Right atrium auricular region (tissue), 2 donors: ENCODE measurements at places on chromosomes 2 and 18.

GRCh38 chr2:142876423-142876822 is 1.0 kb upstream of the KYNU start:
- H3K27ac ChIP-seq: no peak overlapping the region
- no peaks in the 10 kb centered on the region for H3K36me3 ChIP-seq
- no peaks in the 10 kb centered on the region for H3K4me1 ChIP-seq
- no peaks in the 10 kb centered on the region for H3K27me3 ChIP-seq
- DNase-seq: no peak

- no peaks in the 10 kb centered on the region for H3K27me3 ChIP-seq
- no peak overlapping the region for H3K27ac ChIP-seq
- peaks cover 63% of the 10 kb centered on the region for H3K4me1 ChIP-seq
- no peak overlapping the region for H3K4me3 ChIP-seq
- H3K36me3 ChIP-seq: no peaks in the 10 kb centered on the region
Measured at GRCh38 chr2:221518935-221519625, 53.0 kb downstream of the EPHA4 start.

- no peaks in the 10 kb centered on the region for H3K36me3 ChIP-seq
- no peak overlapping the region for H3K4me3 ChIP-seq
- no peaks in the 10 kb centered on the region for H3K27me3 ChIP-seq
- no peak for DNase-seq
Measured at GRCh38 chr2:161245261-161245553, 63.0 kb upstream of the PSMD14 start.

GRCh38 chr2:74751981-74752851 is 81.7 kb upstream of the HK2 start:
- no peak overlapping the region for H3K4me3 ChIP-seq
- H3K36me3 ChIP-seq: no peaks in the 10 kb centered on the region
- no peak overlapping the region for H3K27ac ChIP-seq

DNA sequence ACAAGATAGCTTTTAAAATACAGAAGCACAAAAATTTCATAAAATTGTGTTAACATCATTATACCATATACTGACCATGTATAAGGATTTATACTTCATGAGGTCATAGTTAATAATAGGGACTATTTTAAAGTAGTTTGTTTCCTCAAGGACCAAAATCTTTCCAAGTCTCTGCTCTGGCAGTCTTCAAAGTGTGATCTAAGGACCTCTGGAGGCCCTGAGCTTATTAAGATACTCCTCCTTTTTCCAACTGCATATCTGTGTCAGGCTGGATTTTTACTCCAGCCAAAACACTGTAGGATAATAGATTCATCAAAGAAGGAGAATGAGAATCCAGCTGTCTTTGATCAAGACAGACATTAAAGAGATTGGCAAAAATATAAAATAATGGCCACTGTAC is 1.7 kb upstream of the SCYGR2 start:
- no peaks in the 10 kb centered on the region for H3K4me1 ChIP-seq
- no peak overlapping the region for H3K4me3 ChIP-seq
- no peak for DNase-seq
- no peaks in the 10 kb centered on the region for H3K27me3 ChIP-seq

DNA sequence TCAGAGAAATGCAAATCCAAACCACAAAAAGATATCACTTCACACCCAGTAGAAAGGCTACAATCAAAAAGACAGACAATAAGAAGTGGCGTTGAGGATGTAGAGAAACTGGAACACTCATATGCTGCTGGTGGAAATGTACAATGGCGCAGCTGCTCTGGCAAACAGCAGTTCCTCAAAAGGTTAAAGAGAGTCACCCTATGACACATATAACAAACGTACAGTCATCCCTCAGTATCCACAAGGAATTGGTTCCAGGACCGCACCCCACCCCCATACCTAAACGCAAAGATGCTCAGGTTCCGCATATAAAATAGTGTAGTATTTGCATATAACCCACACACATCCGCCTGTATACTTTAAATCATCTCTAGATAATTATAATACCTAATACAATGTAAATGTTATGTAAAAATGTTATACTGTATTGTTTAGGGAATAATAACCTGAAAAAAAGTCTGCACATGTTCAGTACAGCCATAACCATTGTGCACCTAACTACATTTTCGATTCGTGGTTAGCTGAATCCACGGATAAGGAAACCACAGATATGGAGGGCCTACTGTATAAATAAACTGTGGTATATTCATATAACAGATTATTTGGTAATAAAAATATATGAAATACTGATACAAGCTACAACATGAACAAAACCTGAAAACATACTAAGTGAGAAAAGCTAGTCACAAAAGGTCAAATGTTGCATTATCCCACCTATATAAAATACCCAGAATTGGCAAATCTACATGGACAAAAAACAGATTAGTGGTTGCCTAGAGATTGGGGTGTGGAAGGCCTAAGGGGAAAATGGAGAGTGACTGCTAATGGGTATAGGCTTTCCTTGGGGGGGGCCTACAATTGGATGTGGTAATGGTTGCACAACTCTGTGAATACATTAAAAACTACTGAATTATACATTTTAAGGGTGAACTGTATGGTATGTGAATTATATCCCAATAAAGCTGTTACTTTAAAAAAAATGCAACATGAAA is 37.5 kb downstream of the UXS1 start:
- H3K4me3 ChIP-seq: no peak overlapping the region
- DNase-seq: no peak
- H3K4me1 ChIP-seq: peaks cover under 1% of the 10 kb centered on the region
- no peak overlapping the region for H3K27ac ChIP-seq
- H3K27me3 ChIP-seq: no peaks in the 10 kb centered on the region

DNA sequence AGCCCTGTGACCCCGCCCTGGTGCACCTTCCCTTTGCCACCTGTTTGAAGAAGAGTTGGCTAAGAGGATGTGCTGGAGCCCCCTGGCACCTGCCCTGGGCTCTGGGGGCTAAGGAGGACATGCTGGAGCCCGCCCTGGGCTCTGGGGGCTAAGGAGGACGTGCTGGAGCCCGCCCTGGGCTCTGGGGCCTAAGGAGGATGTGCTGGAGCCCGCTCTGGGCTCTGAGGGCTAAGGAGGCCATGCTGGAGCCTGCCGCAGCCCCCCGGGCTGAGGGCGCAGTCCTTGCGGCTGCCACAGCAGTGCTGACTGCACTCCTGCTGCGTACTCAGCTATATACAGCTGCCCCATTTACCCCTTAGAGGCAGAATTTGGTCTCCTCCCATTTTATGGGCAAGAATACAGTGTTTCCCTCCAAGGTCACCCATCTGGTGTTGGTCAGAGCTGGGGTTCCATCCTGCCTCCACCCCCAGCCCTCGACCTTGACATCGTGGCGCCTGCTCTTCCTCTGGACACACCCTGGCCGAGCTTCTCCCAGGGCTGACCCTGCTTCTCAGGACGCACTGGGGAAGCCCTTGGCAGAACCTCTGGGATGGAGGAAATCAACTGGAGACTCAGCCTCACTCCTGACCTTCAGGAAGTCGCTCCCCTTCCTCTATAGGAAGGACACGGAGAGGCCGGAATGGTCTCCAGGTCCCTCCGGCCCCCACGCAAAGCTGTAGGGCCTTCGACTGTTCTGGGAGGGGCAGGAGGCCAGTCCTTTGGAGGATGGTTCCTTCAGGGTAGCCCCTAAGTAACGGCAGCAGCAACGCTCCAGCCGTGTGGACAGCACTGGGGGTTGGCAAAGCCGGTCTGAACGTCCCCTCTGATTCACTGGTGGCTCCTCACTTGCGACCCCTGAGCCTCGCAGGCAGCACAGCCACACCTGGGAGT is 65.0 kb upstream of the HPCAL1 start:
- H3K4me1 ChIP-seq: no peaks in the 10 kb centered on the region
- DNase-seq: no peak
- H3K36me3 ChIP-seq: no peaks in the 10 kb centered on the region
- no peaks in the 10 kb centered on the region for H3K27me3 ChIP-seq
- H3K27ac ChIP-seq: no peak overlapping the region

- no peak for DNase-seq
- no peak overlapping the region for H3K4me3 ChIP-seq
- no peak overlapping the region for H3K27ac ChIP-seq
- H3K4me1 ChIP-seq: no peaks in the 10 kb centered on the region
Measured at GRCh38 chr18:36160959-36161371, 26.3 kb upstream of the MOCOS start.

GRCh38 chr2:16620590-16620989 is 45.0 kb downstream of the CYRIA start:
- no peaks in the 10 kb centered on the region for H3K27me3 ChIP-seq
- peaks cover 4% of the 10 kb centered on the region for H3K36me3 ChIP-seq
- DNase-seq: no peak
- H3K27ac ChIP-seq: no peak overlapping the region

DNA sequence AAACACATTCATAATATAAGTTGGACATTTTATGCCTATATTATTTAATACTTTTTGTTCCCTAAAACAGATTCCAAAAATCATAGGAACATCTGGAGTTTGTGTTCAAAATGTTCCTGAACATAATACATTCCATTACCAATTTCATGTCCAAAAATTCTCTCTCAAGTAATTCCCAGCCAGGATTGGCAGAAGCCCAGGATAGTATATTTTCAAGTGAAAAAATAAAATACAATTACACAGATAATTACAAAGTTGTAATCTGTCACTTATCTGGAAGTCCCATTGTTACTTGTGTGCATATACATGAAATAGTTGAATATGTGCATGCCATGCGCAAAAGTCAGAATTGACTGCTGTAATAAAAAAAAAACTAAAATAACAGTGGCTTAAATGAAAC is 5.2 kb upstream of the SCN7A start:
- H3K27me3 ChIP-seq: no peaks in the 10 kb centered on the region
- no peaks in the 10 kb centered on the region for H3K4me1 ChIP-seq
- DNase-seq: no peak

DNA sequence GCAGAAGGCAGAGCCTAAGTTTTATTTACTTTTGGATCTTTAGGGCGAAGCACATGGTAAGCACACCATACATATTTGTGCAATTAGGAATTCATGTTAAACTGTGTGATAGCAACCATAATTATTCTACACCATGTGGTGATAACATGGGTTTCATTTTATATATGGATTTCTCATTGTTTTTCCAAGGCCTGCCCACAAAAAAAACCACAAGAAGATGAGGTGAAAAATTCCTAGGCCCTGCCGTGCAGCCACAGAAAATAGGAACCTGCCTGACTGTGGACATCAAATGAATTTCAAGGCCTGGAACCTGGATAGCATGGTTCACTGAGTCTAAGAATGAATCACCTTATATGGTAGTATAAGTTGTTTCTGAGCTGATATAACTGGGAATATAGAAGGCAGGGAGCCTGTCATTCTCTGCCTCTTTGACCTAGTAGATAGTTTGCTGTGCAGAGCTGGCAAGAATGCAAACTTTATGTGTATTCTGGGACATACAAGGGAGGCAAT is 22.4 kb upstream of the SSB start:
- no peaks in the 10 kb centered on the region for H3K4me1 ChIP-seq
- H3K36me3 ChIP-seq: no peaks in the 10 kb centered on the region
- H3K27me3 ChIP-seq: no peaks in the 10 kb centered on the region
- H3K4me3 ChIP-seq: no peak overlapping the region

DNA sequence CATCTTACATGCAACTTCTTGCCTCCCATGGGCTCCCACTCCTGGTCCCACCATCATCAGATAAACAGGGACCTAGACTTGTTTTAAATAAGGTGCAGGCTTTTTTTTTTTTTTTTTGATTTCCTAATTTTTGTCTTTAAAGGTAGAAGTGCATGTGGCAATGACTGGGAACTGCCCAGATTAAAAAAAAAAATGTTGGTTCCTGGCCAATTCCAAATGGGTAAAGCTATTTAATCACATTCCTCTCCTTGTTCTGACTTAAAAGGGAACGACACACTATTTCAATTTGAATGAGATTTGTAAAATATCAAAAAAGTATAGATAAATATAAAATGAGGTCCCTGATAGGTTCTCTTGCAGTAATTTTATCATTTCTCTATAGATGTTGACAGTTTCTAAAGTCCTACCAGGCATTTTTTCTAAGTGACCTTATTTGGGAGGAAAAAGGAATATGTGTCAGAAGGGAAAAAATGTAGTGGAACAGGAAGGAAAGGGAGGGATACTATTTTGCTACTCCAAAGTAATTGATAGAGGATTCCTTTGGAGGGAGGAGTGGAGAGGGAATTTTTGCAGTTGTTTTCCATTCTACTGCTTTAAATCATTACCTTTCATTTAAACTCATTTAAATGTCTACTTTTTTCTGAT is 43.3 kb downstream of the DDX1 start:
- peaks cover 40% of the 10 kb centered on the region for H3K36me3 ChIP-seq
- H3K4me3 ChIP-seq: no peak overlapping the region
- no peaks in the 10 kb centered on the region for H3K4me1 ChIP-seq
- no peak for DNase-seq
- no peak overlapping the region for H3K27ac ChIP-seq

DNA sequence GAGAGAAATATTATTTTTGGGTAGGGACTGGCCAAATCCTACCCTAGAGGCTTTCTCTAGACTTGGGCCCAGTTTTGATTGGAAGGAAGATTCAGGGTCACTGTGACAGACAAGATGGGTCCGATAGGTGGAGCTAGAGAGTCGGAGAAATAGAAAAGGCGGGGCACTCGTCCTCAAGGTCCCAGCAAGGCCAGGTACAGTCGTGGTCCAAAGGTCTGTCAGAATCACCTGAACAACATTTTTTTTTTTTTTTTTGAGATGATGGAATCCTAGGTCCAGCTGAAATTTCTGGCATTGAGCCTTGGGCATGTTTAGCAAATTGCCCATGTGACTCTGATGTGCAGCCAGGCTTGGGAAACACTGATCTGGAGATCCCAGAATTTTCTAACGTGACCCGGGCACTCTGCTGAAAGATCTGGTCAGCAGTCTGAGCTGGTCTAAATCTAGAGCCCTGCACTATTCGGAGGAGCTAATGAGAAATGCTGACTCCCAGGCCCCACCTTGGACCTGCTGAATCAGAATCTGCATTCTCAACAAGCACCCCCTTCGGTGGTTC is 23.0 kb upstream of the NTSR2 start:
- H3K27me3 ChIP-seq: no peaks in the 10 kb centered on the region
- H3K4me1 ChIP-seq: peaks cover 34% of the 10 kb centered on the region
- no peaks in the 10 kb centered on the region for H3K36me3 ChIP-seq
- no peak overlapping the region for H3K27ac ChIP-seq
- no peak overlapping the region for H3K4me3 ChIP-seq
- DNase-seq: peak; percentile 78

GRCh38 chr2:119264781-119265692 is 41.4 kb downstream of the STEAP3 start:
- no peak overlapping the region for H3K27ac ChIP-seq
- H3K27me3 ChIP-seq: no peaks in the 10 kb centered on the region
- no peak overlapping the region for H3K4me3 ChIP-seq
- DNase-seq: no peak

DNA sequence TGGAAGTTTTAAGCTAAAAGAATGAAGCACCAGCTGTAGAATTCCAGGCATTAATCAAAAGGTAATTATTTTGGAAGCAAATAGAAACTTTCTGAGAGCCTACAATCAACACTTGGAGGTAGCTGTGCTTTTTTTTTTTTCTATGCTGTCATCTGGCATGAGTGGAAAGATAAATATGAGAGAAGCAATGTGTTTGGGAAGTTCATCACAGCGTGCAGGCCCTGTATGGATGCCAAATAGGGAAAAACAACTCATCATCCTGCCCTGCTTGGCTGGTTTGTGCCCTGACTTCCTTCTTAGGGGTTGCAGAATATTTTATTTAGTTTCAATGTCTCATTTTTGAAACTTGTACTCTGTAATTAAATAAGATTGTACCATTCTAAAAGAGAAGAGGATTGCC is 437.4 kb downstream of the PIK3C3 start:
- peaks cover 4% of the 10 kb centered on the region for H3K4me1 ChIP-seq
- no peak overlapping the region for H3K4me3 ChIP-seq
- no peaks in the 10 kb centered on the region for H3K36me3 ChIP-seq
- DNase-seq: no peak
